ENCODE measurements at places on chromosomes 2 and 18.

DNA sequence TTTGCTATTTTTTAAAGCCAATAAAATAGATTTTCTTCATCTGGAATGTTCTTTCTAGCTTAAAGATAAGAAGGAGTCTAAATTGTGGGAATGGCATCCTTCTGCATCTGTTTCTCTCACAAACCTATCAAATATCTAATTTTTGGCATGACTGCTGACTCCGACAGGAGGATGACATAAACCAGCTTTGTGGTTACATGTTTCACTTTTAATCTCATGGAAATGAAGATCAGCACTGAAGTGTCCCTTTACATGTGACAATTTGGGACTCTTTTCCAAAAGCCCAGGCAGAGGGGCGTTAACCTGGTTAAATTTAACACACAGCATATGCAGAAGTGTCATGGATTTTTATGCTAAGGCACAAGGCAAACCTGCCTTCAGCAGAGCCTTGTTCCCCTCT is 694.7 kb downstream of the ARHGAP15 start:
- no peak for DNase-seq

GRCh38 chr2:80378-80777 is 34.1 kb upstream of the FAM110C start:
- no peak for DNase-seq

- DNase-seq = no peak
Observed at GRCh38 chr2:116988303-116988702, 826.2 kb upstream of the DDX18 start.

DNA sequence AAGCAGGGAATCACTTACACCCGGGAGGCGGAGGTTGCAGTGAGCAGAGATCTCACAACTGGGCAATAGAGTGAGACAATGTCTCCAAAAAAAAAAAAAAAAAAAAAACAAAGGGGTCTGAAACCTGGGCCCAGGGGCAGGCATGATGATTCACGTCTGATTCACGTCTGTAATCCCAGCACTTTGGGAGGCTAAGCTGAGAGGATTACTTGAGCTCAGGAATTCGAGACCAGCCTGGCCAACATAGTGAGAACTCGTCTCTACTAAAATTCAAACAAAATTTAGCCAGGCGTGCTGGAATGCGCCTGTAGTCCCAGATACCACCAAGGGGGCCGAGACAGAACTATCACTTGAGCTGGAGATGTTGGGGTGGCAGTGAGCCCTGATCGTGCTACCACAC is 30.3 kb downstream of the TEX44 start:
- no peak for DNase-seq

- DNase-seq = no peak
Observed at GRCh38 chr18:79570266-79571201, 109.1 kb upstream of the CTDP1 start.

DNA sequence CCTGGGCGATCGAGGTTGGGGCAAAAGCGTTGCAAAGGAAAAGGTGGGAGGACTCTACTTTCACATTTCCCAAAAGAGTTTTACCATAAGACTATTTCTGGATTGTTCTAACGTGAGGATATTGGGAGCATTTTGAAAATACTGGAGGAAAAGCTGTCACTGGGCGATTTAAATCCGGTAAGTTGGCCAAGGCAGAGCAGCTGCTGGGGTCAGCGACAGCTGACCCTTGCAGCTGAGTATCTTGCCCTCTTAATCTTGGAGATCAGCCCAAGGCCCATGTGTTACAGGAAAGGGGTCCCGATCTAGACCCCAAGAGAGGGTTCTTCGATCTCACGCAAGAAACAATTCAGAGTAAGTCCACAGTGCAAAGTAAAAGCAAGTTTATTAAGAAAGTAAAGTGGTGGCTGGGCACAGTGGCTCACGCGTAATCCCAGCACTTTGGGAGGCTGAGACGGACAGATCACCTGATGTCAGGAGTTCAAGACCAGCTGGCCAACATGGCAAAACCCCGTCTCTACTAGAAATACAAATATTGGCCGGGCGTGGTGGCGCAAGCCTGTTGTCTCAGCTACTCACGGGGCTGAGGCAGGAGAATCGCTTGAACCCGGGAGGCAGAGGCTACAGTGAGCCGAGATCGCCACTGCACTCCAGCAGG is 964 bp upstream of the ST3GAL5 start:
- DNase-seq = no peak

DNA sequence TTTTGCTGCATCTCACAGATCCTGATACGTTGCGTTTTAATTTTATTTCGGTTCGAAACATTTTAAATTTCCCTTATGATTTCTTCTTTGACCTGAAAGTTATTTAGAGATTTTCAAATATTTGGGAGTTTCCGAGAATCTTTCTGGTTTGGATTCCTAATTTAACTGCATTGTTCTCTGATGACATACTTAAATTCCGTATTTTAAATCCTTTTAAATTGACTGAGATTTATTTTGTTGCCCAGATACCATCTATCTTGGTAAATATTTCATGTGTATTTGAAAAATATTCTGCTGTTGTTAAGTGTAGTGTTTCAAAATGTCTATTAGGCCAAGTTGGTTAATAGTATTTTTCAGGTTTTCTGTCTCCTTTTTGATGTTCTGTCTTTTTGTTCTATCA is 37.7 kb downstream of the MROH2A start:
- DNase-seq = no peak

- no peak for DNase-seq
Observed at GRCh38 chr18:59592624-59593023, 104.6 kb downstream of the CCBE1 start.

DNA sequence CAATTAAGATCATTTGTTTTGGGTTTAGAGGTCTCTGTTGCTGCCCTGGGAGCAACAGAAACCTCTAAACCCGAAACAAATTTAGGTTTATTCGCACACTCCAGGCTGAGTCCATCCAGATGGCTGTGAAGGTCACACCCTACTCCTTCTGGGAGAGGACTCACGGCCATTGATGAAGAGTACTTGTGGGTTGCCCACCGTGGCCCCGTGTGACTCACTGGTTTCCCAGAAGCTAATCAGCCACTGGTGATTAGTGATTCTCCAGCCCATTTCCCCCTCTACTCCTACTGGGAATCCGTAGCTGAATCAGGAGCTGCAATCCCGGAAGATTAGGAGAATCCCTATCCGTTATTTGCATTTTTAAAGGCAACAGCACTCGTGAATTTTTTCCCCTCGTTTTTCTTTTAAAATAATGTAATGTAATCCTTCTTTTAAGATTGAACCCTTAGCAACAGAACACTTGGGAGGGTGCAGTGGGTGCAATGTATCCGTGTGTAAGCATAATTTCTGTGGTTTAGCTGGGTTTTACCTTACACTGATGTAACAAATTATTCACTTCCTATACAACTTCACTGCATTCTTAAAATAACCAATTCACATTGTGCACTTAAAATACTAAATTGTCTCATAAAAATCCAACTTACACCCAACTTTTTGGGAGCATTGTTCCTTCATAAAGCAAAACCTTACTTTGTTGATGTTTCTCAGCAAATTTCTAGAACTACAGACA is 27.5 kb upstream of the EPAS1 start:
- DNase-seq = no peak

DNA sequence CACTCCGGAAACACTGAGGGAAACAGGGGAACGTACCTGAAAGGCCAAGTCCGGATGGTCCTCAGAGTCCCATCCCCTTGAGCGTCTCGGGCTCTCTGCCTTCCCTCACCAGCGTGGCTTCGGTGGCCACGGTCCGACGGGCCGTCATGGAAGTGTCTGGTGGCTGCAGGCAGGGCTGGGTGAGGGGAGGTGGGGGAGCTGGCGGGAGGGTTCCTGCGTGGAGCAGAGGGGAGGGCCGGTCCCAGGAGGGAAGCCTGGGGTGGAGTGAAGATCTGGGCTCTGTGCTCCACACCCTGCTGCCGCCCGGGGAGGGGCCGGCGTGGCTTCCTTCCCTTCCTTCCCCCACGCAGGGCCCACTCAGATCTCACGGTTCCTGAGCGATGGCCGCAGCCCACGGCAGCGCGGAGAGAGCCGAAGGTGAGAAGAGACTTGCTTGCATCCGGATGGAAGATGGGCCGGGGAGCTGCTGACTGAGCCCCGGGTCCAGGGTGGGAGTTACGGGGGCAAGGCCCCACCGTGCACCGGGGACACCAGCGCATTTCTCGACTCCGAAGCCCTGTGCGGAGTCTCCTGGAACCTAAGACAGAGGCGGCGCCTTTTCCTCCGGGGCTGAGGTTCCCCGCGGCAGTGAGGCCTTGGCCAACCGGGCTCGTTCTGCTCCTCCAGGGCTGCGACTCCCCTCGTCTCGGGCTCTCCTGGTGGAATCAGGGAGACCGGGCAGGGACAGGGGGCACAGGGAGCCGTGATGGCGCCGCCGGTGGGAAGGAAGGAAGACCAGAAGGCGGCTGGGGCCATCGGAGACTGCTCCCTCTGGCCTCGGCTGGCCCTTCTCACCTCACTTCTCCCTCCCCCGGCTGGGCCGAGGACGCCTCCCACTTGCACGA is 49.1 kb downstream of the KCNF1 start:
- DNase-seq = no peak

GRCh38 chr18:48203288-48203945 is 205.8 kb downstream of the ZBTB7C start:
- no peak for DNase-seq

DNA sequence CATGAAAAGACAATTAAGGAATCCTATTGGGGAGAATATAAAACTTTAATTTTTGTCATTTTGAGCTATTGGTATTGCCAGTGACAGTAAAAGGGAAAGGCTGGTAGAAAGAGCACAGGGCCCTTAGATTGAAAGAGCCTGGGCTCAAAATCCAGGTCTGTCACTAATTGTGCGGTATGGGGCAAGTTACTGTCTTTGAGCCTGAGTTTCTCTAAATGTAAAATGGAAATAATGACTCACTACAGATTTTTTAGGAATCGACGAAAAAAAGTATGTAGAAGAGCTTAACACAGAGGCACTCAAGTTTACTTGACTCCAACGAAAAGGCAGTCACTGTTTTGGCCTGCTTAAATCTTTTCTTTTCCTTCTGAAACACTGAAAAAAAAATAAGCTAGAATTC is 7.0 kb downstream of the NDUFV2 start:
- DNase-seq = no peak

DNA sequence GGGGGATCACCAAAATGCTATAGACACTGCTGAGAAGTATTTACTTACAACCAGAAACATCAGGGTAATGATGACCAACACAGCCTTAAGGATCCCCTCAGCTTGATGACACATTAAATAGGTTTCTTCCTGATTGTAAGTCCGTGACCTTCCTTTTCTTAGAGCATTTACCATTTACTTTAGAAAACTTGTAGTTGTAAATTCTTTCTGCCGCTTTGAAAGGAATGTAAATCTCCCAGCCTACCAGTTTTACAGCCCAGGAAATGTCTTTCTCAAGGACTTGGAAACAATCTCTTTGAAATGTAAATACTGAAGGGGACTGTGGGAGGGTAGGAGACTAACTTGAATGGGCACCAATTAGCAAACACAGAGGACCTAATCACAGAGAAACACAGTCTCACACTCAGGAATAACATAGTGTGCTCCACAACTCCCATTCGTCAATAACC is 278.6 kb downstream of the DSC3 start:
- DNase-seq = no peak

DNA sequence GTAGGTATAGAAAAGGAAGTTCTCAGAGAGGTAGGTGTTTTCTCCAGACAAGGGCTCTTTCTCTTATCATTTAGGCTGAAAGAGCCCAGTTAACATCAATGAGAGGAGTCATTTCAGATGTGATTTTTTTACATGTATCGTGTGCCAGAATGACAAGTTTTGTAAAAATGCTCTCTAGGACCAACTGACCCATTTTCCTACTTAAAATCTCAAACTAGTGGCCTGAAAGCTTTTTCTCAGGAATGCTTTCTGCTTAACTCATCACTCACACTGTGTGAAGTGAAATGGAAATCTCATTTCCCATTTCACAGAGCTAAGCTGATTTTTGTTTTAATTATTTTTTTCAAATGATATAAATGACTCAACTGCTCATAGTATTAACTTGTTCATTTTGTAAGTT is 128.7 kb upstream of the CYP26B1 start:
- no peak for DNase-seq

DNA sequence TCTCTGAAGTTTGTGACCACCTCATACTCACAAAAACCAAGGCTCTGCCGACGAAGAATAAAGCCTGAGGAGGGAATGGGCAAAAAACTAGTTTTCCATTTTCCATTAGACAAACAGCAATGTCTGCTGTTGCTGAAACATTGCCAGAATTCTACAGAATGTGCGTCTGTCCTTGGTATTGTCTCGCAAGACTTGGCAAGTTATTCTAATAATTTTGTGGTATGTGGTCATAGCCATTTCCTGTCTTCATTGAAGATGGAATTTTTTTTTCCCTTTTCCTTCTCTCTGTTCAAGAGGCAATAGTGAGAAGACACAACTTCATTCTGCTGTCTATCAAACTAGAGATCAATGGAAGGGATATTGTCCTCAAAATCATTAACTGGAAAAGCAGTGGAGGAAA is 296.1 kb downstream of the RND3 start:
- no peak for DNase-seq

DNA sequence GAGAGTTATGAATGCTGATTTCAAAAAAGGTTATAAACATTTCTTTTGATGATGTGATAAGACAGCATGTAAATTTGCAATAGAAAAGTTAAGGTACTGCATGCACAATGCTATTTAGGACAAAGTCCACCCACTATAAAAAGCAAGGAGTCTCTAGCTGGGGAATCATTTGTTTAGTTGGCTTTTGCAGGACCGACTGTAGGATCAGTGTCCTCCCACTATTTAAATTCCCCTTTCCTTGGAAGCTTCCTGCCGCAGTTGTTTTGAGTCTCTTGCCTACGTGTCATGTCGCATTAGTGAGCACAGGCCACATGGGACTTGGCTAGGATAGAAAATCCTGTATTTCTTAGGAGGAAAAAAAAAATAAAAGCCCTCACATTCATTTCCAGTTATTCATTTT is 13.1 kb downstream of the QPCT start:
- no peak for DNase-seq

- no peak for DNase-seq
Observed at GRCh38 chr2:32951672-32952071, 4.9 kb downstream of the LTBP1 start.

GRCh38 chr2:217919781-217920351 is 82.9 kb downstream of the TNS1 start:
- DNase-seq = no peak

- DNase-seq = no peak
Observed at GRCh38 chr18:29418136-29418535, 1241.2 kb upstream of the CDH2 start.

DNA sequence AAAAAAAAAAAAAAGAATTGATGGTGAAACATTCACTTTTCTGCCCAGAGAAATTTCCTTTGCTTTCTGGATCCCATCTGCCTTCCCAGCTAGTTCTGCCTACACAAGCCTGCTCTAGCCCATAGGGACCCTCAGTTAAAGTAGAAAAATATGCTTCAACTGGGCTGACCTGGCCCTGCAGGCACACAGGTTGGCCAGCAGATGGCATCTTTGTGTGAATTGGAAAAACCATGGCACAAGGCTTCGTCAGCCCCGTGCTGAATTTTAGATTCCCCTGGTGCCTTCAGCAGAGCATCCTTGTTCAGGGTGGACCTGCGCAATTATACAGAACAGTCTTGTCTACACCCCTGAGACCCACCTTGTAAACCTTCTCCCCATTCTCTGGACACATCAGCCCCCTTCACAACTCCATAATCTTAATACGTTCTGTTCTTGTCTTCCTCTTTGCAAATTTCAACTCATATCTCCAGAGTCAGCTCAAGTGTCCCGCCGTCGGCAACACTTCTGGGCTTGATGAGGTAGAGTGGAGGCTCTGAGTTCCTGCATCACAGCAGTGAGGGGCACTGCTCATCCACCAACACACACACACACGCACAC is 114.5 kb downstream of the INSIG2 start:
- peak; percentile 42 for DNase-seq

Measured in T-helper 9 cell (primary cell).